Occipital lobe (tissue), 3 donors: ENCODE measurements at places on chromosomes 7 and 10.

- DNase-seq, result no peak
These were observed 158.3 kb upstream of the PCLO start for GRCh38 chr7:83321011-83321410.

GRCh38 chr10:116287906-116288501 lies 15.0 kb upstream of the GFRA1 start:
- no peak for DNase-seq

DNA sequence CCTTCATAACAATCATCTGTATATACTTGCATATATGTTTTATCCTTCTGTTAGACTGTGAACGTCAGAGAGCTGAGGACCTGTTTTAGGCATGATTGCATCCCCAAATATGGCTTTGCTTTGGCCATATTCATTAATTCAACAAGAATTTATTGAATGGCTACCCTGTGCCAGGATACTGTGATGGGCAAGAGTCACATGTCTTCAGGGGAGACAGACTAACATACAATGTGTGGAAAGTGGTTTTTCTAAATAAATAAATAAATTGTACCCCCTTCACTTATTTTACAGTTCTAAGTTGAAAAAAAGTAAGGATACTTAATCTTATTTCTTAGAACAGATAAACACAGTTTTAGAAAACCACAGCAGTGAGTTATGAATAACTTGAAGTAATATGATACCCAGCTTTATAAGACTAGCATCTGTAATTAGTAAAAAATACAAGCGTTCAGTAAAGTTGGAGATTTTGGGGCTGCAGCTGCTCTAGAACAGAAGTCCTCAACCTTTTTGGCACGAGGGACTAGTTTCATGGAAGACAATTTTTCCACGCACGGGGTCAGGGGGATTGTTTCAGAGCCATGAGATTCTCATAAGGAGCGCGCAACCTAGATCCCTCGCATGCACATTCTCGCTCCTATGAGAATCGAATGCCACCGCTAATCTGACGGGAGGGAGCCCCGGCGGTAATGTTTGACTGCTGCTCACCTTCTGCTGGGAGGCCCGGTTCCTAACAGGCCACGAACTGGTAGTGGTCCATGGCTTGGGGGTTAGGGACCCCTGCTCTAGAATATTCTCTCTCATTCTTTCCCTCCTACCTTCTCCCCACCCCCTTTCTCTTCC lies 89.4 kb upstream of the MTPN start:
- DNase-seq, result no peak

GRCh38 chr7:147525325-147525724 lies 1065.2 kb upstream of the C7orf33 start:
- no peak for DNase-seq

GRCh38 chr10:18822156-18822555 lies 162.9 kb downstream of the ARL5B start:
- DNase-seq, result no peak
